ENCODE measurements at places on chromosomes 5 and 9. TPM values are rescaled to one million over a fixed set of nuclear protein-coding genes. Genes with fewer than 3 reads are reported as not detected.

- no peak for DNase-seq
These were observed 54.4 kb downstream of the NEURL1B start for GRCh38 chr5:172695232-172696054.

DNA sequence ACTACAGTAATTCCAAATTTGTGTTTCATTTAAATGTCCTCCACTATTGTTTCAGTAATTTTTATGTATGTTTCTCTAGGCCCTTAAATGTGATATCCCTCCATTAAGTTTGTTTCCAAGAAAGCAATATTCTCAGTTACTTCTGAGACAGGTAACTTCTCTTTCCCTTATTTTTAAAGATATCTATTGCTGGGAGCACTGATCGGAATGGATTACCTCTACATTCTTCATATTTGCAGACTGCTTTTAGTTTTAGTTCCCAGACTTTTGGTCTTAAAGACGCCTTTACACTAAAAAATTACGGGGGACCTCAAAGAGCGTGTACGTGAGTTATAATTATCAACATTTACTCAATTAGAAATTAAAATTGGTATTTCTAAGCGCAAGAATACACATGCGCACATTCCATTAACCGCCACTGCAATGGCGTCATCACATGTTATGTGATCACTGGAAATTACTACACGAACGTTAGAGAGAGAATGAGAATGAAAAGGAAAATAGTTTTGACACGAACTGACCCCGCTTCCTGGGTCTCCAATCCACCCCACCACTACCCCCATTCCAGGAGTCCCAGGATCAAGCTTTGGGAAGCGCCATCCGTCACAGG is 519 bp upstream of the RAD50 start:
- no peak for DNase-seq

- DNase-seq: no peak
These were observed 28.1 kb downstream of the SLC22A4 start for GRCh38 chr5:132322266-132322665.

- no peak for DNase-seq
These were observed 110.6 kb downstream of the PLCXD3 start for GRCh38 chr5:41399839-41400238.

GRCh38 chr5:101080462-101081240 is 177.6 kb upstream of the ST8SIA4 start:
- DNase-seq: peak; percentile 5

DNA sequence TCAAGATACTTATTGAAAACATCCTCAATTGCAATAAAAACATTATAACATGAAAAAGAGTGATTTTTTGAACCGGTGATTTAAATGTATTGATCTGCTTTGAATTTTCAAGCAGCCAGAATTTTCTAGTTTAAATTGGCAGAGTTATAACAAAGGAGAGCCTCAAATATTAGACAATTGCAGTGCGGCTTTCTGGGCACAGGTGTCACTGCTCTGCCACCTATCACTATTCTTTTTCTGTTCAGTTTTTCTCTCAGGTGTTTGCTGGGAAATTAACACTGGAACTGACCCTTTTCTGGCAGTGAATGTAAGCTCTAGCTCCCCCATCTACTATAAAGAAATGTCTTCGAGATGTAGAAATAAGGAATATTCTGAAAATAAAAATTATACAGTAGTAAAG is 23.0 kb downstream of the ZBED3 start:
- no peak for DNase-seq

DNA sequence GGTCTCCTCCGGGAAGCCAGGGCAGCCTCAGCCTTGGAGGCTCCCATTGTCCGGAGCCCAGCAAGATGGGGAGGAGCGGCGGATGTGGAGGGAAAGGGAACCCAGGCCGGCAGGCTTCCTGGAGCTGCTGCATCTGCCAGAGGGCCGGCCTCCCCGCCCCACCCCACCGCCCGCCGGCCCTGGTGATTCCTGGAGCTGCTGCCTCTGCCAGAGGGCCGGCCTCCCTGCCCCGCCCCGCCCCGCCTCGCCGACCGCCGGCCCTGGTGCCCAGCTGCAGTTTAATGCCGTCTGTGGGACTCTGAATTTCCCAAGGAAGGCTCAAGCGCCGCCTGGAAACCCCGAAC is 31.6 kb downstream of the EXD3 start:
- no peak for DNase-seq

- no peak for DNase-seq
These were observed 18.5 kb downstream of the NIM1K start for GRCh38 chr5:43210570-43210969.

DNA sequence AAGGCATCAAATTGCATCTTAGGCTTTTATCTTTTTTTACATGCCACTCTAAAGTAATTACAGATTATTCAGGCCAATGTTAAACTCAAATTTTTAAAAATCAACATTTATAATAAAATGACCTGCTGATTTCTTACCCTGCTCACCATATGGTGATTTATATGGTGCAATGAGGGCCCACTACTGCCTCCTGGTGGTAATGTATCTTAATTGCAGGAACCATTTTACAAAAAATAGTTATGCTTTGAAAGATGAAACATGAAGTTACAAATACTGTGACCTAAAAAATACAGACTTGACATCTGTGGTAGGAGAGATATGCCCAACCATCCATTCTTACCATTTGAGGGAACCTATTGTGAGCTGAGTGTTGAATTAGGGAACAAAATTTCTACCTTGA is 292.6 kb upstream of the TAS2R1 start:
- DNase-seq: no peak

DNA sequence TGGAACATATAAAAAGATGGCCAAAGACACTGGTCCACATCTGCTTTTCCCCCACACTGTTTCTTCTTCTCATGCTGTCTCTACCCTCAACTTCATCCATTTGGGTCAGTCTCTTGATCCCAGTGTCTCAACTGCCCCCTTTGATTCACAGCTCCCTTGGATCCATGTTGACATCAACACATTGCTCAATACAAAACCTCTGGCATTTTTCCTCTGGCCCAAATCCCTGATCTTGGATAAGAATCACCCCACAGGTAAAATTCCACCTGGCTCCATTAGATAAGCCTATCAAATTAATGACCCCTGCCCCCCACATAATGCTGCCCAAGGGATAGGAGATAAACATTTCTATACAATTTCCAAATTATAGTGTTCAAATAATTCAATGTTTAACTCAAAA is 229.8 kb downstream of the TLE1 start:
- DNase-seq: no peak

GRCh38 chr5:375336-375920 is 53.9 kb downstream of the AHRR start:
- DNase-seq: no peak

- DNase-seq: no peak
These were observed 206.1 kb upstream of the COX7C start for GRCh38 chr5:86411596-86411995.

GRCh38 chr9:97903177-97903576 is 19.1 kb downstream of the TRMO start:
- DNase-seq: no peak

DNA sequence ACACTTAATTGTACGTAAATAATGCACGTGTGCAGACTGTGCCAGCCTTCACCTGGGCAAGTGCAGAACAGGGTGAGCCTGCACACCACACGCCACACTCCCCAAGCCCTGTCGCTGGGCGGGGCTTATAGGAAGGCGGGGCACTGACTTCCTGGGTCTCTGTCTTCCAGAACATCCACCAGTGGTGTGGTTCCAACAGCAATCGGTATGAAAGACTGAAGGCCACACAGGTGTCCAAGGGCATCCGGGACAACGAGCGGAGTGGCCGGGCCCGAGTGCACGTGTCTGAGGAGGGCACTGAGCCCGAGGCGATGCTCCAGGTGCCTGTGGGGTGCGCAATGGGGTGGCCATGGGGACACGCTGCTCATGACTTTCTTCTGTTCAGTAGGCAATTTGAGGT is 44.2 kb downstream of the GSN start:
- DNase-seq: no peak

- no peak for DNase-seq
These were observed 90.7 kb upstream of the DHFR start for GRCh38 chr5:80745490-80745889.

GRCh38 chr9:137407590-137408300 is 15.2 kb downstream of the EXD3 start:
- DNase-seq: no peak

GRCh38 chr5:59360130-59360555 is 533.4 kb downstream of the PDE4D start:
- no peak for DNase-seq

- DNase-seq: no peak
These were observed 2.4 kb downstream of the RASEF start for GRCh38 chr9:83060556-83060955.

DNA sequence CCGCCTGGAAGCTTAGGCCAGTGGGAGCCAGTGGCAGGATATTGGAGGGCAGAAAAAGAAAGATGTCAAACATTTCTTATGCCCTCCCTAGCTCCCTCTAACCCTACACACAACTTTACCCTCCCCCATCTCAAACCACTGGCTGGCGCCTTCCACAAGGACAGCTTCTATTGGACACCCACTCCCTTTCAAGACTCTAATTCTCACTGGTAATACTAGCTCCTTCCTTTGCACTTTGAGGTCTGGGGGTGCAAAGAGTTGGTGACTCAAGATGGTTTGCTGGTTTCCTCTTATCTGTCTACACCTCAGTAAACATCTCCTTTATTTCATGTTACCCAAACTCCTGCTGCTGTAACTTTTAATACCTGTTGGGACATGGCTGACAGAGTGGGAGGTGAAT is 11.6 kb upstream of the ITGA1 start:
- DNase-seq: no peak

DNA sequence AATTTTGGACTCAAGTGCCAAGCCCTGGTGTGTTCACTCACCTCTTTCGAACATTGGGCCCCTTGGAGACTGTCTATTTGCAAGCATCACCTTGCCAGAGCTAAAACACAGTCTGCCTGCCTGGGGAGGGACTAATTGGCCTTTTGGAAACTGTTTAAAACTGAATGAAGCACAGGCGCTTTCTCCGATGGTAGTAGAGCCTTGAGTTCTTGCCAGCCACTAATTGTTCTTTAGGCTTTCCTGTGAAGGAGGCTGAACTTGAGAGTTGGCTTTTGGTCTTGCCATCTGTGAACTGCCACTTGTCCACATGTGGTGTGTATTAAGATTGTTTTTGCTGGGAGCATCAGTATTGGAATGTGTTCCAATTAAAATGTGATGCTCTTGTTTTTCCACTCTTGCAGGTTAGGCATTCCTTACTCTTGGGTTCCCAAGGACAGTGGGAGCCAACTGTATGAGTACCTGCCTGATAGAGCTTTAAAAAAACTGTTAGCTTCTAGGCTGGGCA is 26.0 kb downstream of the GARNL3 start:
- DNase-seq: no peak

- DNase-seq: no peak
These were observed 71.5 kb upstream of the MEF2C start for GRCh38 chr5:88954511-88954910.

GRCh38 chr9:4038182-4038723 is 261.6 kb downstream of the GLIS3 start:
- no peak for DNase-seq

DNA sequence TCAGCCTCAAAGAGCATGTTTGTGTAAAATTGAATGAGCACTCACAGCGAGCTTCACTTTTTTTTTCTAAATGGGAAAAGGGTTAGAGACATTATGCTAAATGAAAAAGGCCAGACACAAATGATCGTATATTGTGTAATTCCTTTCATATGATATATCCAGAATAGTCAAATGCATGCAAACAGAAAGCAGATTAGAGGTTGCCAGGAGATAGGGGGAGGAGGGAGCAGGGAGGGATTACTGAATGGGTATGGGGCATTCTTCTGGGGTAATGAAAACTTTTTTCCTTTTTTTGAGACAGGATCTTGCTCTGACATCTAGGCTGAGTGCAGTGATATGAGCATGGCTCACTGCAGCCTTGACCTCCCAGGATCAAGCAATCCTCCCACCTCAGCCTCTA is 47.1 kb downstream of the DMAC1 start:
- DNase-seq: peak; percentile 40

DNA sequence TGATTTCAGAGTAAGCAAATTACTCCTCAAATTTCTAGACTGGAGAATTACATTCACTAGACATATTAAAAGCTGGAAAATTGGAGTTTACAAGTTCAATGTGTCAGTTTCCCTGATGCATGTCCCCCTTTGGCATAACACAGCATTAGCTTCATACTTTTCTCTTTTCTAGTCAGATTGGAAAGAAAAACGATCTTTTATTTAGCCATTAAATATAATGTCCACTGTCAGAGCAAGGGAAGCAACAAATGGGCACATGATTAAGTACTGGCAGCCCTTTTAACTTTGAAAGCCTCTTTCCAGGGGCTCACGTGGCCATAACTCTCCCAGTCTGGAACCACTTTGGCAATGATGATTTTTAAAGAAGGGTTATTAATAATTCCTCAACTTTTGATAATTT is 203.3 kb downstream of the KCNN2 start:
- no peak for DNase-seq

DNA sequence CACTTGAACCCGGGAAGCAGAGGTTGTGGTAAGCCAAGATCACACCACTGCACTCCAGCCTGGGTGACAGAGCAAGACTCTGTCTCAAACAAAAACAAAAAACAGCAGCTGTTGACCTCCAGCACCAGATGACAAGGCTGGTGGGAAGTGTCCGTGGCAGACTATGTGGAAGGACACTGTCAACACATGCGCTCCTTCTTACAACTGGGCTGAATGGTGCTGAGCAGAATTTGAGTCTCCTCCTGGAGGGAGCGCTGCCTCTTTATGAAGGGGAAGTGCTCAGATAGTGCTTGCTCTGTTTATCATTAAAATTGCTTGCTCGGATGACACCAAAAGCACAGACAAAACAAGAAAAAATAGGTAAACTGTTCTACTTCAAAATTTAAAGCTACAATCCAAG is 9.2 kb upstream of the CFAP157 start:
- no peak for DNase-seq

- no peak for DNase-seq
These were observed 47.6 kb upstream of the HOMER1 start for GRCh38 chr5:79561525-79561893.

The AQP3 gene
- 9.7 TPM for polyA plus RNA-seq

The NDUFB6 gene
- polyA plus RNA-seq: 67.8 TPM

The BTNL9 gene
- polyA plus RNA-seq: 12.0 TPM

The CD72 gene
- 2.9 TPM for polyA plus RNA-seq

The SHOC1 gene
- 0.46 TPM for polyA plus RNA-seq

The NMUR2 gene
- 0.40 TPM for polyA plus RNA-seq

The EGFLAM gene
- 10.8 TPM for polyA plus RNA-seq

The PAIP2 gene
- polyA plus RNA-seq: 158 TPM

The DENND1A gene
- 8.2 TPM for polyA plus RNA-seq

The NR5A1 gene
- not detected for polyA plus RNA-seq

The JAKMIP2 gene
- polyA plus RNA-seq: 11.6 TPM

The SLC28A3 gene
- 0.27 TPM for polyA plus RNA-seq

The DBH gene
- 1.2 TPM for polyA plus RNA-seq

The CTXN3 gene
- polyA plus RNA-seq: not detected

The LRRTM2 gene
- 1.2 TPM for polyA plus RNA-seq

The STKLD1 gene
- polyA plus RNA-seq: 2.6 TPM

Measured in right lung (tissue), 10 donors.